ENCODE measurements at places on chromosomes 11 and 22.

GRCh38 chr11:8102965-8103364 lies 22.0 kb downstream of the TUB start:
- no peak for DNase-seq

- no peak for DNase-seq
These were observed 16.9 kb upstream of the SIK2 start for GRCh38 chr11:111585371-111585770.

- DNase-seq, result no peak
These were observed 772.0 kb upstream of the CCDC179 start for GRCh38 chr11:23632293-23632692.

- no peak for DNase-seq
These were observed 78.7 kb downstream of the PIWIL3 start for GRCh38 chr22:24695561-24696511.

DNA sequence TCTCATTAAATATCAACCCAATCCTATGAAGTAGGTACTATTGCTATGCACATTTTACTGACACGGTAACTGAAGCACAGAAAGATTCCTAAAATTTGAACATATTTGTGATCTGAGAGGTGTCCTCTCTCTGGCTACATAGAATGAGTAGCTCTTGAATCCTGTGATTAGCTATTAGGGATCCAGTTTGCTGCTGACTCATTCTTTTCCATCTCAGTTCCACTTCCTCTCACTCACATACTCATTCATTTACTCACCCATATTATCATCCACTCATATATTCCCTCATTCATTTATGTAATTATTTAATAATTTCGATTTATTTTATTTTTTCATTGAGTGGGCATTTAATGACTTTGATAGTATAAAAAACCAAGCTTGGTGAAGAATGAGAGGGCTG lies 42.7 kb downstream of the OR5B17 start:
- DNase-seq, result no peak

DNA sequence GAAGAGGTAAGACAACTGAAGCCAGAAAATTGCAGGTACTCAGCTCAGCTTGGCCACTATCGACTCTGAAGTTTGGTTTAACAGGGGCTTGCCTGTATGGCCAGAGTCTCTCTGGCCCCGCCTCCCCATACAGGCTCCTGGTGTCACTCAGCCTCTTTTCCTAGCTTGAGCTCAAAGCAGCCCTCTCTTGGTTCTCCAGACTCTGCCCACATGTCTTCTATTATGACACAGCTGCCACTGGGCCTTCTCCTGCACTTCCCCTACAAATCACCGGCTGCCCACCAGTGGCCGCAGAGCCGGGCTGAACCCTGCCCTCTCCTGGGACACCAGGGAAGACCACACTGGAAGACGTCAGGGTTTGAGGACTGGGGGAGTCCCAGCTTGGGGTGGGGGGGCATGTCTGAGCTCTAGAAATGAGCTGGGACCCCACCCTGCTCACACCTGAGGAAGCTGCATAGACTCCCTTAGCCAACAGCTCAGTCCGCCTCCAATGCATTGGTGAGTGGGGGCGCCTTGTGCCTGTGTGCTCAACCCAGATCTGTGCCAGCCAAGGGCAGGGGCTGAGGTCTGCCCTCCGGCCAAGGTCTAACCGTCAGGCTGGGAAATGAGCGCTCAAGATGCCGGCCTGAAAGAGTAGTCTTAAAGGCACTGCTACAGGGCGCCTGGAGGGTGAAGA lies 94.4 kb upstream of the LMO1 start:
- no peak for DNase-seq

DNA sequence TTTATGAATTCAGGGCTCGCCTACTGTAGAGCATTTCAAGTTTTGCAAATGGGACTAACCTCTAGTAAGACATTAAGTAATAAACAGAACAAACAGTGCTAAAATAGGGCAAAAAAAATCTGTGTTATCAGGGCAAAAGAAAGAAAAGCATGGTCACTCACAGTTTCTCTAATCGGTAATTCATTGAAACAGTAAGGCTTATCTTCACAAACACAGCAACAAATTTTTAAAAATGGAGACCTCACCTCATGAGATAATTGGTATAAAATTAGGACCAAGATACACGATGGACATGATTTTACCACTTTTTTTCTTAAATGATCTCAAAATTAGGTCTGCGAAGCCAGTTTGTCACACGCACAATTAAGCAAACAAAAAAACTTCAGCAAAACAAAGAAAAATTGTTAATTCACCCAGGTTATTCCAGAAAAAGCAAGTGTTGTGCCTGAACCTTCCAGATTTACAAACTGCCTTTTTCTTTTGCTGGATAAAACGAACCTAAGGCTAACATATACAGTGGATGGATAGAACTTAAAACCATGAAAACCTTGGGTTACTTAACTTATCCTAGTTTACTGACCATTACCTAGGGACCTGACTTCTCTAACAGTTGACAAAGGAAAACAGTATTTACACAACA lies 1.4 kb downstream of the TMEM123 start:
- no peak for DNase-seq

- DNase-seq, result no peak
These were observed 18.5 kb downstream of the MORC2 start for GRCh38 chr22:30949934-30950660.

- no peak for DNase-seq
These were observed 517.7 kb downstream of the ETS1 start for GRCh38 chr11:128069665-128070064.

DNA sequence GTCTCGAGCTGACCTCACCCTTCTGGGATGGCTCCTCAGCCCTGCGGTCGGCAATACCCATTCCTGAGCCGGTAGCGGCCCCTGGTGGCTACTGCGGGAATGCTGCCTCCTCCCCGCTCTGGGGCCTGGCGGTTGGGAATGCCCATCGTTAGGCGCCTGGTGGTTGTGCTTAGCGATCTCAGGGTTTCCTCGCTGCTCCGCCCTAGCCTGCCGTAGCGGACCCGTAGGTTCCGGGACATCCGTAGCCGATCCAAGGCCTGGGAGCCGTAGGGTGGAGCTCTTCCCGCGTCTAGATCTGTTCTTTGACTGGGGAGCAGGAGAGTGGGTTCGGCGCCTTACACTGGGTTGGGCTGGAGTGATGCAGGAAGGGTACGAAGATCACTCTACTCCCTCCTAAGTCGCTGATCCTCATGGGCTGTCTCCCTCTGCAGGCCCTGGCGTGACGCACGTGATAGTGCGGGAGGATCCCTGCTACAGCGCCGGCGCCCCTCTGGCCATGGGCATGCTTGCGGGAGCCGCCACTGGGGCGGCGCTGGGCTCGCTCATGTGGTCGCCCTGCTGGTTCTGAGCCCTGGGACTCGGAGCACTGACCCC lies 14.8 kb downstream of the PLEKHB1 start:
- peak; percentile 83 for DNase-seq

DNA sequence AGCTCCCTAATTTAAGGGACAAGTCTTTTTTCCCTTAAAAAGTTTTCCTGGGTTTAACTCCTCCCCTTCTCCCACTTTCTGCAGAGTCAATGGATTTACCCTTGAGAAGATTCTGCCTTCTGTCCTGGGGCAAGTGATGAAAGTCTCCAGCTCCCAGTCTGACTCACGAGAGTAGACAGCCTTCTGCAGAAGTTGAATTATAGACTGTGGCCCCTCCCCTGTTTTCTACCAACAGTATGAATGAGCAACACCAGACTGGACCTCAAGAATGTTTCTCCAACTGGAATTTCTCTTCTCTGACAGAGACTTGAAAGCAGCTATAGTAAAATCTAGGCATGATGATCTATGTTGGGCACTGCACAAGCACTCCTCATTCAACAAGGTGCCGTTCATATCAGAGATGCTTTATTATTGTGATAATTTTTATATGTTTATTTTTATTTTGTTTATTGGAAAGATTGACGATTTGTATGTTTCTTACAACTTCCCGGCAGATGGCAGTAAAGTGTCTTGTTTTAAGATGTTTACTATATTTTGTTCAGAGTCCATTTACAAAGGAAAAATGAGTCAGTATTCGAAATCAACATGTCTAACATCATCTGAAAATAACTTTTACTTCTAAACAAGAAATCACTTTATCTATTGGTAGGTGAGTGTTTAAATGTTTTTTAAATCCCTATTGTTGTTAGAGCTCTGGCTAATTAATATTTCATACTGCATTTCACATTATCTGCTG lies 56.6 kb downstream of the LMO2 start:
- no peak for DNase-seq

DNA sequence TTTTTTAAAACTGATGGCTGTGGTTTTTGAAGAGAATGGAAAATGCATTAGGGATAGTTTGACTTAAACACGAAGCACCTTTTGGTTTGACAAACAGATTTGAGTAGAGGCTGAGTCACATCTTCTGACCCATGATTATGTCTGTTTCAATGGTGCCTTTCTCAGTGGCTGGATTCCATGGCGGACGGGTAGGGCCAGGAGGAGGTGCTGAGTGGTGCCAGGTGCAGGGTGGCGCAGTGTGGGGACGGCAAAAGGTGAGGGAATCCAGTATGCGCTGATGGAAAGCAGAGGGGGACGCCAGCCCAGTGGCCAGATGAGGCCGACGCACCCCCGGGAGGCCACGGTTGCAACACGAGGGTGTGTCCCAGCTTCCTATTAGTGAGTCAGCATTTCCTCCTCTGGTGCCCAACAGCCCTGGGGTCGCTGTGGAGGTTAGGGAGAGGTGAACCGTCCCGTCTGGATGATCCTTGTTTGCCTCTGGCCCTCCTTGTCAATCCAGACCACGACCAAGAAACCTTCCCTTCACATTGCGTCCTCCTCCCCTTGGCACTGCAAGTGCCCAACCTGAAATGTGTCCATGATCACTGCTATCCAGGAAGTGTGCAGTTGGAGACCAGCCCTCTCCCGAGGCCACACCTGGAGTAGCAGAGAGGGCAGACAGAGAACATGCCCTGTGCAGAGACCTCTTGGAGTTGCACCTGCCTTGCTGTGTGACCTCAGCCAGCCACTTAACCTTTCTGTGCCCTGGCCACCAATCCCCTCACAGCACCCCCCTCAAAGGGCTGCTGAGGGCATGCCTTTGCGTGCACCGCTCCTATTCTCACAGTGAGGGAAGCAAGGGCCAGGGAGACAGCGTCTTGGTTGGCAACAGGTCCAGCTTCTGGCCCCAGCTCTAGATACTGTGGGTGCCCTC lies 32.5 kb upstream of the ATXN10 start:
- no peak for DNase-seq

DNA sequence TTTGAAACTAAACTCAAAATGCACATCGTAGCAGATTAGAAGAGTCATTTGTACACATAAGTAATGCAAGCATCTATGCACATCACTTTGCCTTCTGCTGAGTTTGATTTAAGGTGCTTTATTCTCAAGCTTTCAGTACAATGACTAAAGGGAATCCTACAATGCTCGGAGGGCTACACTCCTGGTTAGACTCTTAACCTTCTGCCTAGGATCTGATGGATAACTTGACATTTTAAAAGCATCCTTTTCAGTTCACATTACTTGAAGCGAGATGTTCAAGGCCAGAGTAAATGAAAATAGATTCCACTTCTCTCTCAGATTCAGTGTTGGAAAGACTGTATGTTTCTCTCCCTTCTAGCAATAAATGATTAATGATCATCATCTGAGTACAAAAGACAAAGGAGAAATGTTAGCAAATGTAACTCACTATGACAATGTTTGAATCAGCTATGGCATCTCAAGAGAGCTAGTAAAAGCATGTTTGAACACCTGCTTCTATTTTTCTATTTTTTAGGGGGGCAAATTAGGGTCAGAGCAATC lies 259.2 kb upstream of the ANO3 start:
- DNase-seq, result no peak

GRCh38 chr11:9072626-9073176 lies 18.7 kb downstream of the SCUBE2 start:
- no peak for DNase-seq

DNA sequence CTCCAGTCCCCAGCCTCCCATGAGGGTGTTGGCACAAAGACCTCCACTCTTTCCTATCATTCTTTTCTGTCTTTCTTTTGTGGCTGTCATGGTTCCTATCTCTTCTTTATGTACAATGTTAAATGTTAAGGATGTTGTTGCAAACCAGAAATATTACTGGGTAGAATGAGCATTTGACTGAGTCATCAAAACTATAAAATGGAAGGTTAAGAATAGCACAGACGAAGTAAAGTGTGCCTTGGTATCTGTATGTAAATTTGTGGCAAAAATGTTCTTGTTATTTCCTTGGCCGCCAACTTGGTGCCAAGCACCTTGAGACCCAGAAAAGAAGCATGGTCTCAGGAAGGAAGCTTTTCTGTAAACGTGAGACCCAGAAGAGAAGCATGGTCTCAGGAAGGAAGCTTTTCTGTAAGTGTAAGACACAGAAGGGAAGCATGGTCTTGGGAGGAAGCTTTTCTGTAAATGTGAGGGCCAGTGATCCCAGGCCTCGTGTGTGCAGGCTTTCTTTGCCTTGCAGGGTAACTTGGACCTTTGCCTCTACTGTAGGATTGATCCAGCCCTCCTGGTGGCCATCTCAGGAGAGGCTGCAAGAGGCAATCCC lies 6.7 kb upstream of the PKP3 start:
- no peak for DNase-seq

DNA sequence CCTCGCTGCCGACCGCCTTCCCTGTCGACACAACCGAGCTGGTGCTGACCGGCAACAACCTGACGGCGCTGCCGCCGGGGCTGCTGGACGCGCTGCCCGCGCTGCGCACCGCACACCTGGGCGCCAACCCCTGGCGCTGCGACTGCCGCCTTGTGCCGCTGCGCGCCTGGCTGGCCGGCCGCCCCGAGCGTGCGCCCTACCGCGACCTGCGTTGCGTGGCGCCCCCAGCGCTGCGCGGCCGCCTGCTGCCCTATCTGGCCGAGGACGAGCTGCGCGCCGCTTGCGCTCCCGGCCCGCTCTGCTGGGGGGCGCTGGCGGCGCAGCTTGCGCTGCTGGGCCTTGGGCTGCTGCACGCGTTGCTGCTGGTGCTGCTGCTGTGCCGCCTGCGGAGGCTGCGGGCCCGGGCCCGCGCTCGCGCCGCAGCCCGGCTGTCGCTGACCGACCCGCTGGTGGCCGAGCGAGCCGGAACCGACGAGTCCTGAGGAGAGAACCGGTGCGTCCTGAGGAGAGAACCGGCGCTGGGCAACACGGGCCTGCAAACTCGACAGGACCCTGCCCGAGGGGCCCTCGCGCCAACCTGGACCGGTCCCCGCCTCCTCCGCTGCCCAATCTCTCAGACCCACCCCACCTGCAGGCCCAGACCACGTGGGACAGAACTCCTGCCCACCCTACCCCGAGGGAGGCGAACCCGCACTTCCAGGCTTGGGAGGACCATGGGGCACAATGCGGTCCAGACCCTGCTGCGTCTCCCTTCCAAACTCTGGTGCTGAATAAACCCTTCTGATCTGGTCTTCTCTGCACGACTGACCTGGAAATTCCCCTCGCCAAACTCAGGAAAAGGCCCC lies 866 bp downstream of the GP1BB start:
- peak; percentile 60 for DNase-seq

DNA sequence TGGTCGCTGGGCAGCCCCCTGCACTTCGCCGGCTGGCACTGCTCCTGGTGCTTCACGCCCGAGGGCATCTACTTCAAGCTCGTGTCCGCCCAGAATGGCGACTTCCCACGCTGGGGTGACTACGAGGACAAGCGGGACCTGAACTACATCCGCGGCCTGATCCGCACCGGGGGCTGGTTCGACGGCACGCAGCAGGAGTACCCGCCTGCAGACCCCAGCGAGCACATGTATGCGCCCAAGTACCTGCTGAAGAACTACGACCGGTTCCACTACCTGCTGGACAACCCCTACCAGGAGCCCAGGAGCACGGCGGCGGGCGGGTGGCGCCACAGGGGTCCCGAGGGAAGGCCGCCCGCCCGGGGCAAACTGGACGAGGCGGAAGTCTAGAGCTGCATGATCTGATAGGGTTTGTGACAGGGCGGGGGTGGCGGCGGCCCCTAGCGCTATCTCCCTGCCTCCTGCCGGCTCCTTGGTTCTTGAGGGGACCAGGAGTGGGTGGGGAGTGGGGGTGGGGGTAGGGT lies 13.5 kb upstream of the MIEF1 start:
- no peak for DNase-seq
